ENCODE measurements at places on chromosomes 4 and X.

DNA sequence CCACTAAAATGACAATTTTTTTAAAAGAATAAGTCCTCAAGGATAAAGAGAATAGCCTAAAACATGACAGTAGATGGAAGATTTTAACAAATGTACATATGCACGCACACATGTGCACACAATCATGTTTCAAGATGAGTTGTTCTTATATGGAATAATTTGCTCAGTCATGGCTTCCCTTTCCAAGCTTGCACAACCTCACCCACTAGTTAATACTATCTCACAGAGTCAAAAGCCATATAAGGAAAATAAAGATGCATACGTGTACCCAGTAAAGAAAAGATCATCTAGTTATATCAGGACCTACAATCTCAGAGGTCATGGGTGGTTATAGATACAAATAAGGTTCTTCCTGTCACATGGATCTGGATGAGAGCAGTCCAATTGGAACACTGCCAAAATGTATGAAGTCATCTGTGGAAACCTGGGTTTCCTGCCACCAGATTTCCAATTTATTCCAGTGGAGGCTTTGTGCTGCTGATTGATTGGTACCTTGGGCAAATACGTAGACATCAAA, 56.1 kb downstream of the FAM13A start:
- no peak for DNase-seq

- no peak for DNase-seq
Observed at GRCh38 chrX:71493111-71493613, 39.7 kb upstream of the OGT start.

DNA sequence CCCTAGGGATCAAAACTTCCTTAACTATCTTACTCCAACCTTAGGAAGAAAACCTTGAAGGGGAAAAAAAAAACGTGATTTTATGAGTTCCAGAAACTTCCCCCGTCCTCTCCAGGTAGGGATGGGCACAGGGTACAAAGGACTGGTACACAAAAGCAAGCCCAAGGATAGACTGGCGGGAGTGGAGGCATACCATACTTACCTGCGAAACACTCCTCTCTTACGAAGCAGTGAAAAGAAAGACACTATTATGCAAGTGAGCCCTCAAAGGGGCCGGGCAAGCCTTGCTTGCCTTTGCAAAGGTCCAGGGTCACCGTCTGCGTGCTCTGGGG, 651 bp downstream of the TSPAN6 start:
- DNase-seq, result no peak

GRCh38 chr4:149426461-149426860, 389.2 kb downstream of the IQCM start:
- no peak for DNase-seq

DNA sequence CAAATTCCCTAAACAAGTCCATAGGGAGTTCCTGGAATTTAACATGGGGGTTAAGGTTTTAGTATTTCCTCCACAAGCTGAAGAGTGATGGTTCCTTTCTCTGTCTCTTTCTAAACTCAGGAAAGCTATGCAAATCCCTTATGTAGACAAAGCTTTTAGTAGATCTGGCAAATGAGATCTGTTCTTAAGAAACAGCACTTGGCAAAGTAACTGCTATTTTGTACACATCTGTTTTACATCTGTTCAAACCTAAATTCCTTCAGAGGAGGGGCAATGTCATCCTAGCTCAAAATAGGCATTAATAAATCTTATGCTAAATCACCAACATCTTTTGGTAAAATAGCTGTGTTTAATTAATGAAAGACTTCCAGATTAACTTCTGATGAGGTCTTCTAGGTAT, 137.8 kb upstream of the TBC1D9 start:
- no peak for DNase-seq

GRCh38 chr4:160299177-160299576, 1196.3 kb downstream of the RAPGEF2 start:
- no peak for DNase-seq

- no peak for DNase-seq
Observed at GRCh38 chr4:78703079-78703478, 73.1 kb upstream of the BMP2K start.

GRCh38 chrX:121456315-121456714, 408.9 kb downstream of the GLUD2 start:
- no peak for DNase-seq

- DNase-seq, result peak; percentile 41
Observed at GRCh38 chrX:55135171-55135570, 46.4 kb downstream of the PAGE2 start.

DNA sequence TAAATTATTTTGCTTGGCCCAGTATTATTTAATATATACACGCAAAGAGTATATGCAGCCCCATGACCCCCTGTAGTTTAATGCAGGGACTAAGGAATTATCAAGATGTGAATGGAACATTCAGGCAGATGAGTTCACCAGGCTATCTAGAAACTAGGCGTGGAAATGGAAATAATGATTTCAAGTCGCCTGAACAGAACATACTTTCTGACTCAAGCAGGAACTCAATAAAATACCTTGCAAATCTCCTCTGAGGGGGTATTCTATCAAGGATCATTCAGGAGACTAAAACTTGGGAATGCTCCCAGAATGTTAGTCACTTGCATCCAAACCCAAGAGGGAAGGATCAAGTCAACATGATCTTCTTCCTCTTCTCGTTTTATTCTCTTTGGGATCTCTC, 59.6 kb upstream of the RASSF6 start:
- no peak for DNase-seq

- DNase-seq, result no peak
Observed at GRCh38 chr4:40046311-40046980, 10.2 kb upstream of the N4BP2 start.

DNA sequence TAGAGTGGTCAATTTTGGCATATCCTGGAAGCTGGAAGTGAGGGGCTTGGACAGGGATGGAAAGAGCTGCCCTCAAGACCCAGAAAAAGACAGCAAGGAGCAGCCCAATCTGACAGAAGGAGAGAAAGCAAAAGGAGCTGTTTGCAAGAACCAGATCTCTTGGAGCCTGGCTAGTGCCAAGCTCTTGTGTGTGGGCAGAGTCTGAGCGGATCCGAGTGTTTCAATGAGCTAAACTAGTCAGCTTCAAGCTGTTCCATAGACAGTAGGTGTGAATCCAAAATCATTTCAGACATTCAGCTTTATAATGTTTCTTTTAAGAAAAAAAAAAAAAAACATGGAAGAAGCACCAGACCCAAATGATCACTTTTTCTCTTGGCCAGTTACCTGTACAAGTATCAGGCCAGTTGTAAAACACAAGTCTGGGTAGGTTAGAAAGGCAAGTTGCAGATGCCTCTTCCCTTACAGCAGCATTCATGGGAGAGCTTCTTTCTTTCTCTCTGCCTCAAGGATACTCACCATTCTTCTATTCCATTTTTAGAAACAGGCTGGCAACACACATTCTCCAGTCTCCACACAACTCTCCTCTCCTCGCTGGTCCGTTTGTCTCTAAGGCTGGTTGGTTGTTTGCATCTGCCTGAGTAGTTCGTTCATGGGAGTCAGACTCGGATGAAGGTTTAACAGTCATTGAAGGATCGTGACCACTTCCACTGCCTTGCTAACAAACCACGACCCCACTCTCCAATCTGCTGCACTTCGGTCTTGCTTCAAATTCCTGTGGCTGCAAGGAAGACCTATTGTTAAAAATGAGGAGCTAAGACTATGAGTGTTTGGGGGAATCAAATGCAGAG, 105.2 kb upstream of the GATB start:
- no peak for DNase-seq

GRCh38 chrX:154373340-154374306, 811 bp downstream of the FLNA start:
- DNase-seq, result no peak

- DNase-seq, result no peak
Observed at GRCh38 chr4:1019729-1020470, 8.5 kb downstream of the FGFRL1 start.

GRCh38 chr4:144504883-144505282, 141.1 kb upstream of the HHIP start:
- DNase-seq, result no peak

DNA sequence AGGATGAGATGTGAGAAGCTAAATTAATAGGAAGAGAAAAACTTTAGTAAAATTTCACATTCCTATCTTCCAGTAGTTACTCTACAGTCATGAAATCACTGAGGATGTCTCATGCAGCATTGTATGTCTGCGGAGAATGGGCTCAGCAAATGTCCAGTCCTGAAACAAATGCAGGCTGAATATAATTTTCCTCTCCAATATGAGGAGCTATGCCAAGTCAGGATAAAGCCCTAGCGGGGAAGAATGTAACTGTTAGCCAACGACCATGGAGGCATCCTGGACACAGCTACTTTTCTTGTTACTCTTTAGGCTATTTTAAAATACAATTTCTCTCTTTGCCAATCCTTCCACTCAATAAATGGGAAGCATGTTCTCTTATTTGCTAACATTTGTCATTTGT, 127.7 kb downstream of the PRKX start:
- DNase-seq, result no peak

GRCh38 chr4:183830438-183830985, 74.6 kb upstream of the STOX2 start:
- DNase-seq, result no peak

GRCh38 chr4:133759428-133759827, 442.2 kb downstream of the PABPC4L start:
- no peak for DNase-seq

DNA sequence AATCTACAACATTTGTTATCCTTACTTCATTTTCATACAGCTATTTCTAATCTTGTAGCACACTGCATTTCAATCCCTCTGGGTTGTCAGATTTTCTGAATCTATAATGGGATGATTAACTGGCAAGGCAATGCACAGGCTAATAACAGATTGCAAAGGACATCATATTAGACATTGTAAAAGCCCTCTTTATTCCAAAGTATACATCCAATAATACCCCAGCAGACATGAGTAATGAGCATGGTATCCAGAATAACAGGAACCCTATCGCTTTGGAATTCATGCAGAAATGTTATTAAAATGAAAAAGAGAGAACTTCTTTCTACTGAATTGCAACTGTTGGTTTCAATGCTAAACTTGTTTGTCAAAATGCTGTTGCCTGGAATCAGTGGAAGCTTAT, 122.9 kb downstream of the C4orf33 start:
- DNase-seq, result no peak

DNA sequence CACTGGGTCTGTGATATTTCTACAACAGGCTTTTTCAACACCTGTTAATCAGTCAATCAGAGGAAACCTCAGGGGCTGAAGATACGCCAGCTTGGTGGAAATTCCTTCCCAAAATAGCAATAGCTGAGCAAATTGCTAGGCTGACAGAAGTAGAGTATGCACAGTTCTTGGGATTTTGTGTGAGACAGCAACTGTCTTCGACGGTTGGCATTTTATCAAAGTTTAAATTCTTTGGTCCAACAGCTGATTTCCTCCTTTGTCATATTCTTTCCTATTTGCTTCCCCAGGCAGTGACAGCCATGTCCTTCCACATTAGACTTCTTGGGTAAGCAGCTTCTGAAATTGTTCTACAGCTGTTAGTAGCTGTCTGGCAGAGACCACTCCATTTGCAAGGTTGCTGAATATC, 8.0 kb upstream of the PALLD start:
- no peak for DNase-seq

DNA sequence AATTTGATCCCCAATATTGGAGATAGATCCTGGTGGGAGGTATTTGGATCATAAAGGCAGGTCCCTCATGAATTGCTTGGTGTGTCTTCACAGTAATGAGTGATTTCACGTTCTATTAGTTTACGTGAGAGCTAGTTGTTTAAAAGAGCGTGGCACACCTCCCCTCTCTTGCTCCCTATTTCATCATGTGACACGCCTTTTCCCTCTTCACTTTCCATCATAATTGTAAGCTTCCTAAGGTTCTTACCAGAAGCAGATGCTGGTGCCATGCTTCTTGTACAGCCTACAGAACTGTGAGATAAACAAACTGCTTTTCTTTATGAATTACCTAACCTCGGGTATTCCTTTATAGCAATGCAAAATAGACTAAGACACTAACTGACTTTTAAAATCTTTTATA, 34.0 kb upstream of the FMR1 start:
- DNase-seq, result no peak
